ENCODE measurements at places on chromosomes 1 and 21. TPM values are rescaled to one million over a fixed set of nuclear protein-coding genes. Genes with fewer than 3 reads are reported as not detected.

CELA3A gene
- not detected for total RNA-seq

- peak; percentile 47 for DNase-seq
Observed at GRCh38 chr1:9128166-9128519, 759 bp downstream of the GPR157 start.

GRCh38 chr21:24112020-24112419 lies 1495.3 kb downstream of the MRPL39 start:
- no peak for DNase-seq

PCBP3 gene
- 3.4 TPM for total RNA-seq

DNA sequence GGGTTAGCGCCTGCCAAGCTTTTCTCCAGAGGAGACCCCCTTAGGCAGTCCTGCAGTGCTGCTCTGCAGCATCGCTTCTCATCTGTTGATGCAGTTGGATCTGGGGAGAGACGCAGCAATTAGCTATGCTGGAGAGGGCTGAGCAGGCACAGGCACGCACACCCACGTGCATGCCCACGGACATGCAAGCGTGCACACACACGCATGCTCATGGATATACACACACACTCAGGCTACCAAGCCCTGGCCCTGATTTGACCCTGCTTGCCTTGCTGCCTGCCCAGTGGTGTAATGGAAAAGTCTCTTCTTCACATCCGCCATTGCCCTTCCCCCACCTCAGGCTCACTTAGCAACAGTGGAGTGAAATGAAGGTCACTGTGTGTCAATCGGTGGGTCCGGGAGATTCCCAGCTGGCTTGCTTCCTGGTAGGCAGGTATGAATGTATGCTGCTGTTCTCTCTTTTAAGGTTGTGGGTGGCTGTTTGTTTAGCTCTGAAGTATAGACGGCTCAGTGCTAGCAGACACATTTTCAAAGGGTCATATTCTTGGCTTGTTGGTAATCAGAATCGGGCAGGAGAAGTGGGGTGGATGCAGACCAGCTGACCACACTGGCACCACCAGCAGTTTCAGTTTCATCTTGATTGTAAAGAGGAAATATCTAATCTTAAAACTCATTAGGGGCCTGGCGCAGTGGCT lies 9.5 kb downstream of the ATP1B1 start:
- peak; percentile 47 for DNase-seq

DNA sequence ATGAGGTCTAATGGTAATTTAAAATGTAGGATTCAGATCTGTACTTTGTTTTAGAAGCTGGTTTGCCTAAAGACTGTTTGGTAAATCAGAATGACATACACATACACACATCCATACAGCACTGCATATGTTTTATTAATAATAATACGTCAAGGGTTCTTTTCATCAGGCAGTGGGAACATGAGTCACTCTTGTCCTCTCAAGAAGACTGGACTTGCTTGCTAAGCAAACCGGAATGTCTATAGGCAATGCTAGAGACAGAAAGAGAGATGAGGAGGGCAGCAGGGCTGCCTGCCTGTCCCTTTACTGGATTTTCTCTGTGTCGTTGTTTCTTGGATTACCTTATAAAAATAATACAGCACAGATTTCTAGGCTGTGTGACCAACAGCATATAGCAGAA lies 119.1 kb upstream of the GALNT2 start:
- DNase-seq = no peak

FLG2 gene
- total RNA-seq = not detected

DNA sequence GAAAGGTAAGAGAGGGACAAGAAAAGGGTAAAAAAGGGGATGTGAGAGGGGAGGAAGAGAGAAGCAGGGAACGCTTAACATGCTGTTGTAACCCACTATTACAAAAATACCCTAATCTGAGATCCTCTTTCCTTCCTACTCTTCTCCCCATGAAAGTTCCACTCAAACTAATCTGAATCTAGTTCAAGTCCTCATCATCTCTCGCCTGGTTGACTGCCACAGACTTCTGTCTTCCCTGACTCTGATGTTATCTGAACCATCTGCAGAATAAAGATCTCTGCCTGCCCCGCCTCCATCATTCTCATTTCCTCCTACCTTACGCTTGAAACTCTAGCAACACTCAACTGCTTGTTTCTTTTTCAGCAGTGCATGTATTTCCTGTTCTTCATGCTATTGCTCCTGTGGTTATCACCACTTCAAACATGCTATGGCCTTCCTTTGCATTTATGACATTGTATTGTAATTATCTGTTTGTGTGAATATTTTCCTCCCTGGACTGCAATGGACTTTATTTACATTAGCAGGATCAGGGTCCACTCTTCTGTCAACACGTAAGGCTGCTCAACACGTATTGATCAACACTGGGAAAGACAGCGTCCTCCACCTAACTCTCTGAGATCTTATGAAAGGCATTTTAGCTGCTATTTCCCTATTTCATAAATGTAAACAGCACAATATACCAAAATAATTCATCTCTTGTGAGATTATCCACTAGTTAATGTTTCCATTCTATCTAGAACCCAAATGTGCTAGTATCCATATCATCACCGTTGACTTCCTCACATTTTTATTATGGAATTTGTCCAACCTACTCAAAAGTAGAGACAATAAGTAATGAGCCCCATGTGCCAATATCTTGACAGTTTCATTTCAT lies 215.5 kb upstream of the USP25 start:
- DNase-seq = no peak
